ENCODE measurements at places on chromosomes 12 and 14.

DNA sequence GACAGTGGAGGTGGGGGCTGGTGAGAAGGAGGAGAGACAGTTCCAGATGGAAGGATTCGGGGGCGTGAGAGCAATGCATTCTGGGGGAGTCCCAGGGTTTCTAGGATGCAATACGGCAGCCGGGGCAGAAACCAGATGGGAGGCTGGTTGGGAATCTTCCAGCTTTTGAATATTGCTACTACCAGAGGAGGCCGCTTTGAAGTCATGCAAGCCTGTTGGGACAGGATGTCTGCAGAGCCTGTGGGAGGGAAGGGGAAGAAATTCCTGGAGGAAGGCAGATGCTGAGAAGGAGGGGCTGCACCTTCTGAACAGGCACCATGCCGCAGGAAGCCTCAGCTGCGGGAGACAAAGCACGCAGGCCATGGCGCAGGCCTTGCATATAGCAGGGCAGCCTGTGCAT is 105.4 kb downstream of the APAF1 start:
- DNase-seq, result no peak

GRCh38 chr12:98374007-98374406 is 141.4 kb upstream of the TMPO start:
- no peak for DNase-seq

DNA sequence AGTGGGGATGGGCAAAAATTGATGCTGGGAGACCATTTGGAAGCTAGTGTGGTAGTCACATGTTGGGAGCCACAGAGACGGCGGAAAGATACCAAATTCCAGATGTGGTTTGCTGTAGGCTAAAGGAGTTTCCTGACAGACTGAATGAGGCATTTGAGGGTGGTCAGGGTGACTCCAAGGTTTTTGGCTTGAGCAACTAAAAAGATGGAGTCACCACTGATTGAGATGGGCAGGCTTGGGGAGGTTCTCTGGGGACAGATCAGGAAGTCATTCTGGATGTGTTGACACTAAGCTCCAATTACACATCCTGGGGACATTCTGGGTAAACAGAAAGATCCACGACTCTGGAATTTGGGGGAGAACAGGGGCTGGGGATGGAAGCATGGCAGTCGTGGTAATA is 15.5 kb upstream of the SERPINA9 start:
- DNase-seq, result no peak

DNA sequence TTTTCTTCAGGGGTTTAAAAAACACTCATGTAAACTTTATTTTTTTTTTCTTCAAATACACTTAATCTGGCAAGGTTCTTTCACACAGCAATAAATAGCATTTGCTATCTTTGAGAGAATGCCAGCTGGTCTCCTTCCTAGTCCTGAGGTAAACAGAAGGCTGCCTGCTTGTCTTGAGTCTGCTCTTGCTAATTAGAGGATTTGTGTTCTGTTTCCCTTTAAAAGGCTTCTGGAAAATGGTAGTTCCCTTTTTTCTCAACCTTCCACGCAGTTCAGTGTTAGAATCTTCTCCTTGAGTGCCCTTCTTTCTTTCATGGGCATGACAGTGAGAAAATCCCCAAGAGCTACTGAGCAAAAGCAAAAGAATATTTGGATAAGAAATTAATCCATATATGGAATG is 92.3 kb upstream of the DCN start:
- no peak for DNase-seq

GRCh38 chr14:65879248-65880009 is 466.9 kb downstream of the FUT8 start:
- no peak for DNase-seq

GRCh38 chr12:103178366-103179080 is 221.0 kb downstream of the ASCL1 start:
- DNase-seq, result no peak

DNA sequence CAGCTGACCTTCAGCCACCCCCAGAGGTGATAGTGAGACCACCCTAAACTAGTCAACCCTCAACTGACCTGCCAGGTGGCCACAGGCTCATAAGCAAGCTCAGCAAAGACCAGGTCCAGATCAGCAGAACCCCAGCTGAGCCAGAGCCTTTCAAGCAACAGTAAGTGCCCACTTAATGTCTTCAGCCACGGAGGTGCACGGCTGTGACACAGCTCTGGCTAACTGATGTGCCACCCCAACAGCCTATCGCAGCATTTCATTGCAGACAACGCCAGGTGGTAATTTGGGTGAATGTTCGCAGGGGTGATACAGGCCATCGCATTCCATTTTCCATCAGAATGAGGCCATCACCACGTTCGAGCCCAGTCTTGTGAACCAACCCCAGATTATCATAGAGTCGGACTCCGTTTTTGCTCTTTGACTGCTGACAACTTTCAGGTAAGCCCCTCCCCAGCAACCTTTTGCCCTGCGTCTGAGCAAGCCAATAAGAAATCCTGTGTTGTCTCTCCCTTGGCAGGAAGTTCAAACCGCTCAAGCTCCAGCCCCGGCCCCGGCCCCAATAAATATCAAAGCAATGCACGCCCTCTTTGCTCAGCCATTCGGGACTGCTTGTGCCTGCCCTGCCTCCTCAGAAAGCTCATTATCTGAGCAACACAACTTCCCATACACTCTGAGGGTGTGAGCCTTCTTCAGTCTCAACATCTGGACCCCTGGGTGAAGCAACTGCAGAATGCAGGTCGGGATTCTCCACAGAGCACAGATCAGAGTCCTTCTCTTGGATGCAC is 44.4 kb downstream of the JAG2 start:
- DNase-seq, result no peak

GRCh38 chr14:84963518-84963917 is 566.4 kb upstream of the FLRT2 start:
- DNase-seq, result no peak

GRCh38 chr12:57046947-57047890 is 2.7 kb downstream of the MYO1A start:
- no peak for DNase-seq

DNA sequence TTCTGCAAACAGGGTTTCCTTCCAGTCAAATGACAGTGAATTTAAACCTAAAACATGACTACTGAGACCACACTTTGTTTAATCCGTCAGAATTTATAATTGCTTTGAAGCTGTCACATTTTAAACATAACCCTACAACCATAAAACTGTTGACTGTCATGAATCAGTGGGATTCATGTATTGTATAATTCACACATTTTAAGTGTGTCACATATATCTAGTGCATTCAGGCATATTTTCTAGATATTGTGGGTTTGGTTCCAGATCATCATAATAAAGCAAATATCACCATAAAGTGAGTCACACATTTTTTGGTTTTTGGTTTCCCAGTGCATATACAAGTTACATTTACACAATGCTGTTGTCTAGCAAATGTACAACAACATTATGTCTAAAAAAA is 304.4 kb downstream of the TMEM132D start:
- no peak for DNase-seq

DNA sequence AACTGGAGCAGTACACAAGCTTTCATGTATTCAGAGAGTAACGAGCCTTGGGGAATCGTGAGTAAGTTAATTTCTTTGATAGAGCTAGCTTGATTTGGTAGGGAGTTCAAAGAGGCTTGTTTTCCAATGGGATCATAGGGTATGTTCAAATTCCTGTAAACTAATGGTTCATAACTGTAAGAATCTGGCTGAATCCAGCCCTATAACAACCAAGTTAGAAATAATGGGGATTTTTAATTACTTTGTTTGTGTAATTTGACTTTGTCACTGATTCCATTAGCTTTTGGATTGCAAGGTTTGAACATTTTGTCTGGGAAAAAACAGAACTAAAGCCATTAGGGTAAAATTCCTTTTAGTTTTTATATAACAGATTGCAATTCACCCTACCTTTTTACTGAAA is 94.0 kb downstream of the WNK1 start:
- DNase-seq, result no peak

DNA sequence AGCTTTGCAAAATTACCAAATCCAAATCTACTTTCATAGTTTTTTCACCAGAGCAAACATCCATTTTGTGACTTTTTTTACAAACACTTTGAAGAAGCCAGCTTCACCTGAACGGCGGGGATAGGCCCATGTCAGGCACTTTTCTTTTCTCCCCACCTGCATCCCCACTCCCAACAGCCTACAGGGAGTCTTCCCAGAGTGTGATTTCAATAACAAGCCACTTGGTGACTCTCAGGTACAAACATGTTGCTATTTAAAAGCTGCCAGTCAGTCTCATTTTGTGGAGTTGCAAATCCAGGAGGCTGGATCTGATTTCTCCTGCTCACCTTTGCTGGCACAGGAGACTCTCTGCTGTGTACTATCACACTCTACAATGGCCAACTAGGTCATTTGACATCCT is 285.5 kb downstream of the KCNH5 start:
- DNase-seq, result no peak

DNA sequence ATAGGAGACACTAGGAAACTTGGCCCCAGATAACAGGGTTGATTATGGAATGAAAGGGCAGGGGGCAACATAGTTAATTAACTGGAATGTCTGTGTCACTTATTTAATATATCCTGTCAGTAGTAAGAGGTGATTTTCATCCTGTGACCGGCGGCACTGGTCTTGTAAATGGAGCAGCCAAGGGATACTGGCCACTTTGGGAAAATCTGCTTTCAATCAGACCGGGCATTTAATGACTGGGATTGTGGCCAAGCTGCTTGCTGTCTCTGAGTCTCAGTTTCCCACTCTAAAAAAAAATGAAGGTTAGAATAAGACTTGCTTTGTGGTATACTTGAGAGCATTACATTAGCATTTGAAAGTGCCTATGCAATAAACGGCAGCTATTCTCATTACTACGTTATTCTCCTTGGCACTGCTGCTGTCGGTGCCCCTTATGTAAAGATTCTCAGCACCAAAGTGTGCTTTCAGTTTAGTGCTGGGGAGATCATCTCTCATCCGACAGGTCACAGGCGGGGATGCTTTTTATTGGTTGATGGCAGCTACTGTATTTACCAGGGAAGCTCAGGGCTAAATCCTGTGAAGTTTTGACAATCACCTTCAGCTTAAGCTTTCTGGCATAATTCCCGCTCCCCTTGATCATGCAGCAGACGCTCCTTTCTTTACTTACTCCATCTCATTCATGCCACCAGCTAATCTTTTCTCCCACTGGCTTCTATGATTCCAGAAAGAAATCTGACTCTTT is 162.1 kb downstream of the ESRRB start:
- no peak for DNase-seq

DNA sequence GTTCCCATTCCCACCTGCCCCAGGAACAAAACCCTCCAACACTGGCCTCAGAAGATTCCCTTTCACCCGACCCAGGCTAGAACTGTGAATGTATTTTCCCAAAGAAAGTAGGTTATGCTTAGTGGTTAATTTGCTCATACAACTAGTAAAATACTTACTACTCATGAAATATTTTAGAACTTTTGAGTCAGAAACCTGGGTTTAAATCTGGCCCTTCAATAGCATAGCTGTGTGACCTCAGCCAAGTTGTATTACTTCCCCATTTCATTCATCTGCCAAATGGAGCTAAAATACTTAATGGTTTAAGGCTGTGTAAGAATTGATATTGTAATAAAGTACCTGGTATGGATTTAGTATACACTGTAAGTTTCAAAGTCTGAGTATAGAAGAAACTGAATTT is 69.1 kb upstream of the DNM1L start:
- DNase-seq, result no peak

- peak; percentile 59 for DNase-seq
Observed at GRCh38 chr12:10212739-10213131, at the start of gene GABARAPL1. Gene GABARAPL1 (plus strand): TSS chr12:10212877. CDS start chr12:10213130, 253 bp downstream.

DNA sequence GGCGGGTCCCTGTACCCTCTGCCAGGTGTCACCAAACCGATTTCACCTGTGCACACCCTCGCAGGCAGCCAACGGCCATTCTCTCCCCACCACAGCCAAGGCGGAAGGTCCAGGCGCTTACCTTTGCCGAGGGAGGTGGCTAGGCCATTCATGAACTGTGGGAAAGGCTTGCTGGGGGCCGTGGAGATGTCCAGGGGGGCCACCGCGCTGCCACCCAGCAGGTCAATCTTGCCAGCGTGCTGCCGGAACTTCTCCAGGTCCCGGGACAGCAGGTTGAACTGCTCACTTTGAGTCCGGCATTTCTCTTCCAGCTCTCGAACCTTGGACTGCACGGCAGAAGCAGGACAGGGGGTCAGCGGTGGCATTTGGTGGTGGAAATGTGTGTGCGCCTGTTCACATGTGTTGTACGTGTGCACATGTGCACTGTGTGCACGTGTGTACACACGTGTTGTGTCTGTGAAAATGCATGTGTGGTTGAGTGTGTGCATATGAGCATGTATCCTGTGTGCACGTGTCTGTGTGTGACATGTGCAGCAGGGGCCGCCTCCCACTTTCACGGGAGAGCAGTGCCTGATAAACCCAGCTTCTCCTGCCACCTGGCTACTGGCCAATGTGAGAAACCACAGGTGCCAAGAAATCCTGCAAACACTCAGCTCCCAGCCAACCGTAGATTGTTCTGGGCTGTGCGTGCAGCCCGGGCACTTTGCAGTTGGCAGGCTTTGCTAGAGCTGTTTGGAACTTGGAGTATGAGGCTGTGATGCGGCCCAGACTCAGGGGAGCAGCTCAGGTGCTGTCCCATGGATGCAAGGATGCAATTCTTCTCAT is 118.9 kb downstream of the PIWIL1 start:
- DNase-seq, result no peak

GRCh38 chr14:68386950-68387779 is 405.7 kb downstream of the ZFP36L1 start:
- no peak for DNase-seq

DNA sequence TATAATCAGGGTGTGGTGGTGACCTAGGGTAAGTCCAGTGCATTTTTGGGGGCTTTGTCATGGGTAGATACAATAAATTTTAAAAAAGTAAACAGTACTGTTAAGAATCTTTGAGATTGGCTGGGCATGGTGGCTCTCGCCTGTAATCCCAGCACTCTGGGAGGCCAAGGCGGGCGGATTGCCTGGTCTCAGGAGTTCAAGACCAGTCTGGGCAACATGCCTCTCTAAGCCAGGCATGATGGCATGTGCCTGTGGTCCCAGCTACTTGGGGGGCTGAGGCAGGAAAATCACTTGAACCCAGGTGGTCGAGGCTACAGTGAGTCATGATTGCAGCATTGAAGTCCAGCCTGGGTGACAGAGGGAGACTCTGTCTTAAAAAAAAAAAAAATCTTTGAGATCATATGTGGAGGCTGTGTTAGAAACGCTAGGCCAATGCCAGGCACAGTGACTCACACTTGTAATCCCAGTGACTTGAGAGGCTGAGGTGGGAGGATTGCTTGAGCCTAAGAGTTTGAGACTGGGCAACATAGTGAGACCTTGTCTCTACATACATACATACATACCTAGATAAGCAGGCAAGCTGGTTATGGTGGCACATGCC is 67.7 kb downstream of the PRKCH start:
- no peak for DNase-seq

DNA sequence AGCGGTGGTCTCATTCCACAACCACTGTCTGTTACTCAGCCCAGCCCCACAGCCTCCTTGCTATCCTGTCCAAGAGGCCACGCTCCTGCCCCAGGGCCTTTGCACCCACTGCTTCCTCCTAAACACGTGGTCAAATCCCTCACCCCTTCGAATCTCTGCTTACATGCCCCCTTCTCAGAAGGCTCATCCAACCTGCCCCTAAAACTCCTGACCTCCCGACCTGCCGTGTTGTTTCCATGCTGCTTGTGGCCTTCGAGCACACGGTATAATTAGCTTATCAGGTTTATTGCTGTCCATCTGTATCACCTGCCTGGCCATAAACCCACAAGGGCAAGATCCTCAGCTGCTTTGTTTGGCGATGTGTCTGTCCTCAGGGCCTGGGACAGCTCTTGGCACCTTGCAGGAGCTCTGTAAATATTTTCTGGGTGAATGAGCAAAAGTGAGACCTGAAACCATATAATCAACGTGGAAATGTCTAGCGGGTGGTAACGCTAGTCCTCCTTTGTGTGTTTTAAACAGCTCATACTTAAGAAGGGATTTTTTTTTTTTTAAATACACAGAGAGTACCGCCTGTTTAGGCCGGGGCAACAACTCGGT is 36.0 kb downstream of the SCARB1 start:
- DNase-seq, result no peak

GRCh38 chr14:22505697-22506377 is 83.2 kb downstream of the DAD1 start:
- DNase-seq, result no peak
